ENCODE measurements at places on chromosomes 5 and 9.

GRCh38 chr5:150305557-150305956, 2.9 kb upstream of the ARSI start:
- ATAC-seq = no peak

DNA sequence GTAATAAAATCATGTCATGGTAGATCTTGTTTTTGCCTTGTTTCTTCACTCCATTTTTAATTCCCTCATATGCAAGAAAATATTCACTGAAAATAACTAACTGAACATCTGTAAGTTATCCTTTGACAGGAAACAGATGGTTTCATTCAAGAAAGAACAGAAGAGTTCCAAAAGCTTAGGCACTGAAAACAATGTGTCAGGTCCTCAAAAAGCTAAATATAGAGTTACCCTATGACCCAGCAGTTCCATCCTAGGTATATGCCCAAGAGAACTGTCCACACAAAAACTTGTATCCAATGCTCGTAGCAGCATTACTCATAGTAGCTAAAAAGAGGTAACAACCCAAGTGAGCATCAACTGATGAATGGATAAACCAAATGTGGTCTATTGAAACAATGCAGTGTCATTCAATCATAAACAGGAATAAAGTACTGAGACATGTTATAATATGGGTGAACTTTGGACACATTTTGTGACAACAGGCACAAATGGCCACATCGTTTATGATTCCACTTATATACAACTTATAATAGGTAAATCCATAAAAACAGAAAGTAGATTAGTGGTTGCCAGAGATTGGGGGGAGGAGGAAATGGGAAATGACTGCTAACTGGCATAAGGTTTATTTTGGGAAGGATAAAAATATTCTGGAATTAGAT, 231.0 kb downstream of the FRMD3 start:
- no peak for ATAC-seq

- no peak for ATAC-seq
Observed at GRCh38 chr5:150836064-150836463, 10.3 kb upstream of the IRGM start.

DNA sequence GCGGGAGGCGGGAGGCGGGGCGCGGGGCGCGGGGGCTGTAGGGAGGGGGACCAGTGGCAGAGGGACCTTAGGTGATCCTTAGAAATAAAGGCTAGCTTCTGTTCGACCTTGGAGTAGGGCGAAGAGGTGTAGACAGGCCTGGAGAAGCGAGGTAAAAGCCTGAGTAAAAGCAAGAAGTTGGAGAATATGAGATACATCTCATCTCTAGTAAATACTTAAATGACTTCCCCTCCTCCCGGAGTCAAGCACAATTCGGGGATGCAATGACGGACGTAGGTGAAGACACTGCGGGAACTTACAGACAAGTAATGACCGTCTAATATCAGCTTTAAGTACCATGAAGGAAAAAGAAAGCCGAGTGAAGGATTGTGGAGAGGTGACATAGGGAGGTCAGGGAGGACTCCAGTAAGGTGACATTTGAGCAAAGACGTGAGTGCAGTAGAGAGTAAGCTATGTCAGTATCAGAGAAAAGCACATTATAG, 466 bp downstream of the SMC2 start:
- ATAC-seq = no peak

- no peak for ATAC-seq
Observed at GRCh38 chr5:149277801-149278200, 6.1 kb downstream of the AFAP1L1 start.

GRCh38 chr5:148993283-148993936, 69.5 kb downstream of the SH3TC2 start:
- no peak for ATAC-seq

DNA sequence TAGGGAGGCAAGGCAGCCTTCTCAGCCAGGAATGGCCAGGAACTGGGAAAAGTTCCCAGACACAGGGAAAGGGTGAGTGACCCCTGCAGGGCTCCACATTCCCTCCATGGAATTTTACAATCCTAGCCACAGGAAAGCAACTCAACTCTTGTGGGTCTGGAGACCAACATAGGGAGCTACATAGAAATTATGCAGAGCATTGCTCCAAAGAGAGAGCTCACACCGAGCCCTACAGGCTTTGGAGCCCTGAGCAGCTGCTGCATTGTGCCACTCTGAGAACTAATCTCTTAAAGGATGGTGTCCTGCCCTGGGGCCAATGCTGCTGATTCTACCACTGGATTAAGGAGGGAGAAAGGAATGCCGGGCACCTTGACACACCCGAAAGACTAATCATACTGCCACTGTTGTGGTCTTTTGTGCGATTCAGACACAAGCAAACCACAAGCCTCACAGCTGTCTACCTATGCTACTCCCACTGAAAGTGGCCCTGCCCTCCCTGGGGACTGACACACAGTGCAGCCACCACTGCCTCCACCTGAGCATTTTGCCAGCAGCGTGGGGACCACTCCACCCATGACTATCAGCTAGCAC, 1089.8 kb upstream of the NUDT12 start:
- ATAC-seq = peak; percentile 33

- ATAC-seq = peak; percentile 4
Observed at GRCh38 chr5:150630461-150631325, 9.8 kb upstream of the SYNPO start.

DNA sequence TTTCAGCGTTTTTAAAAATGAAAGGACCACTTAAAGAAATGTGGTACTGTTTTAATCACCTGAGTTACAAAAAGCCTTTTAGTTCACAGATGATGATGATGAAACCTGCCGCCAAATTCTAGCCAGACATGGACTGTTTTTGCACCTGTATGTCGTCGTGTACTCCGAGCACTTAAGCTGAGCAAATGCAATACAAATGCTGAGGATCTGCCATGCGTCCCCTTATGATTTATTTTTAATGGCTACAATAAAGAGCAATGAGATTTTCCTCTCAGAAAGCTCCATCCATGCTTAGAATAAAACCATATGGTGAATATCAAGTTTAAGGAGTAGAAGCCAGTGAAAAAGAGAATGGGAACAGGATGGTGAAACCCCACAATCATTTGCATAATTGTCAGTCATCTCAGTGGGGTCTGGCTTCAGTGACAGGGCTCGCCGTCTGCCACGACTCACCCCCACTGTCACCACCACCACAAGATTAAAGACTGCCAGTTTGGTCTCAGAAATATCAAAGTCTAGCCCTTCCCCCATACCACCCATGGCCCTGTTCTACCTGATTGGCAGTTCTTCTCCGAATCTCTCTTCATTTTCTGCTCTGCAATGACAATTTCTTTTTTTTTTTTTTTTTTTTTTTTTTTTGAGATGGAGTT, 159.9 kb downstream of the GOLPH3 start:
- no peak for ATAC-seq

- peak; percentile 24 for ATAC-seq
Observed at GRCh38 chr5:165258197-165258771, 1752.9 kb downstream of the MAT2B start.

- ATAC-seq = no peak
Observed at GRCh38 chr9:94627287-94627686, 12.0 kb downstream of the FBP1 start.

- no peak for ATAC-seq
Observed at GRCh38 chr5:117455236-117456233, 880.9 kb upstream of the SEMA6A start.

- no peak for ATAC-seq
Observed at GRCh38 chr9:89498852-89499480, 1.1 kb upstream of the SEMA4D start.

DNA sequence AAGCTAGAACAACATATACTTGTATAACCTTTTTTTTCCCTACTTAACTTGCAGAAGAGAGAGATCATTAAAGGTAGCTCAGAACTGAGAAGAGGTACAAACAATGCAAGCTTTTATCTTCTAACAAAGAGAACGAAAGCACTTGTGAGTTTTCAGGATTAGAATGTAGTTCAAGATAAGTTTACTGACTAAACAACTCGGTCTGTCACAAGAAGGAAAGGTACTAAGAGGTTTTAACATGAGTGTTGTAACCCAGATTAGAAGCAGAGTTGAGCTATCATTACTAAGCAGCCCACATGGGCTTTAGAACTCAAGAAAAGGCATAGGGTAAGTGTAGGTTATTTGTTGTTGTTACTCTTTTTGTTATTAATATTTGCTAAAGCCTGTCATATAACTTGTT, 25.2 kb downstream of the GIN1 start:
- no peak for ATAC-seq

DNA sequence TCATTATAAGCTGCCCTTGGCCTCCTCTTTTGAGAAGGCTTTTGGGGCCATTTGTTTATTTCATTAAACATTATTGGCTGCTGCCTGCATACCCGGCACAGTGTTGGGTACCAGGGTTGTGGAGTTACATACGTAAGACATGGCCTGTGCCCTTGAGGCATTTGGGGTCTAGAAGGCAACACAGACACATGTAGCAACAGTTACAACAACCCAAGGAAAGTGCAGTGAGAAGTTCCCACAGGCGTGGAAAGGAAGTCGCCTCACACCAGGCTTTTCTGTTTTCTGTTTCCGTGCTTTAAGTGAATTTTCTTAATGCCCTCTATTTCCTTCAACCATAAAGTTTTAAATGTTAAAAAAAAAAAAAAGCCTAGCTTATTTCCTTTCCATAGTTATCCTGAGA, 47.4 kb downstream of the GALNT10 start:
- ATAC-seq = no peak

GRCh38 chr5:24161559-24161958, 483.2 kb downstream of the CDH10 start:
- ATAC-seq = no peak

DNA sequence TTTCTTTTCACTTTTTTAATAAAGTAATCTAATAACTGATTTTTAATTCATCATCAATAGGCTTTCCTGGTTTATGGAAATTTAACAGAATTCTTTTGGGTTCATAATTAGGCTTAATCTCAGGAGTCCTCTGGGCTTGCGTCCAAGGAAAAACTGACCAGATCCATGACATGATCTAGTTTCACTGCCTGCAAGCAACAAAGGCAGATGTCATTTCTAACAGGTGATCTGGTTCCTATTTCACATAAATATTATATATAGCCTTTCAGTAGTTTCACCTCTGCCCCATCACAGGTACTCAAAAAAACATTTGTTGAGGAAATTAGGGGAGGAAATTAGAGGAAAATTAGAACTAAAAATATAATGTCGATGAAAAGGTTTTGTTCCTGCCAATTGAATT, 126.4 kb downstream of the FBXL17 start:
- ATAC-seq = no peak

GRCh38 chr9:6922124-6922676, 164.4 kb downstream of the KDM4C start:
- no peak for ATAC-seq

DNA sequence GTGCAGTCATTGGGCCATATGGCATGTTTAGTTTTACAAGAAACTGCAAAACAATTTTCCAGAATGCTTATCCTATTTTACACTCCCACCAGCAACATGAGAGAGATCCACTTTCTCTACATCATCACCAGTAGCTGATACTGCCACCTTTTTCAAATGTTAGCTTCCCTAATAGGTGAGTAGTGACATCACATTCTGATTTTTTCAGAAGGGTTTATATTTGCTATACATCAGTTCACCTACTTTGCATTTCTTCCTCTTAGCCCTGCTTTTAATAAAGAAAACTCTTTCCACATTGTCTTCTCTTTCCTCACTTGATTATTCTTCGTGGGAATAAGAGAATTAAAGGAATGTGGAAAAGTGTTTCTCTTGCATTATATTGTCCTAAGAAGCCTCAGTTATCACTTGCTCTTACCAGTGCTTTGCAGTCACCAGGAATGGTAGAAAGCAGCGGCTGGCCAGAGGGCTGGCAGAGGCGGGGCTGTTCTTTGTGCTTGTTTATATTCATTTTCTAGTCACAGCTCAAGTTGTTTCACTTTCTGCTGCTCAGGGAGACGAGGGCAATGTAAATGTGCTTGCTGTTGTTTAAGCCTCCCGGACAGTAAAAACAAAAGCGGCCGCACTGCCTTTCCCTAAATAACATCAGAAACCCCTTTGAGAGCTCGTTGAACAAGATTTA, 164.8 kb downstream of the HSD17B3 start:
- ATAC-seq = peak; percentile 68

DNA sequence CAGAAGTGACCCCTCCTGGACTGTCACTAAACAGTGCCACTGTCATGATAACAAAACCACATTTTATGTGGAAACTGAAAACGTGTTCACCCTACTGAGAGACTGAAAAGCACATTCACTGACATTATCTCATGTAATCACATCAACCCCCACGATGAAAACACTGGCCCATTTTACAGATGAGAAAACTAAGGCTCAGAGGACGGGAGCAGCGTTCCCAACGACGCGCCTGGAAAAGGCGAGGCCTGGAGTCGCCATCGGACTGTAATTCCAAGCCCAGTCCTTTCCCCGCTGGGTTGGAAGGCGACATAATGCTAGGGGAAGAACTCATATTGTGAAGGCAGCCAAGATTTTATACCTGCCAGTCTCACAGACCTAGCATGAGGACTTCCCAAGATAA, 140.0 kb downstream of the ADAMTS2 start:
- no peak for ATAC-seq

DNA sequence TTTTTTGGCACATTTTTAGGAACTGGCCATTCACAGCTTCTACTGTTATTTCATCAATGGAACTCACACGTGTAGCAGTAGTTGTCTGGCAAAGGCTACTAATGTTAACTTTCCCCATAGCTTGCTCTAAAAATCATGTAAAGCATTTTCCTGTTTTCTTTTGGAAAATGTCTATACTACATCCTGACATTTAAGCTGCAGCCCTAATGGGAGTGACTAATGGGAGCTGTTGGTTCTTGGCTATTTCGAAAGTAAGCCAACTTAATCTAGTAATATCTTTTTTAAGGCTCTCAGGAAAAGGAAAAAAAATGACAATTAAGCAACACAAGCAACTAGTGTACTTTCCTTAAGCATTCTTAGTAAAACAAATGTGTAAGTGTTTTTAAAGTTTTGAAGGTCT, 169.2 kb downstream of the SLC12A2 start:
- ATAC-seq = no peak

DNA sequence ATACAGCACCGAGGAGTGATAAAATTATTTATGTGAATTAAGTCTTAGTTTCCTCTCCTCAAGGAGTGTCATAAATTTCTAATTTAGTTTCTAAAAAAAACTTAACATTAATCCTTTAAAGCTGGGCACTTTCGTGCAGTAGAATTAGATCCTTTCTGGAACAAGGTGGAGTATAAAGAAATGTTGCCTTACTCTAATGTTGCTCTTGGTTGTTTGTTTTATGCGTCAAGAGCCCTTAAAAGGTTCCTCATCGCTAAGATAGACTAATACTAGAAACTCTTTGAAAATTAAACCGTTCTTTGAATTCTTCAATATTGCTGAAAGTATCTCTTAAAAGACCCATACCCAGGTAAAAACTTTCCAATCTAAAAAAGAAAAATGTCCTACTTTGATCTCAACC, 83.6 kb upstream of the PLPP1 start:
- ATAC-seq = no peak

- ATAC-seq = no peak
Observed at GRCh38 chr9:89602978-89603766, 1.6 kb upstream of the GADD45G start.

DNA sequence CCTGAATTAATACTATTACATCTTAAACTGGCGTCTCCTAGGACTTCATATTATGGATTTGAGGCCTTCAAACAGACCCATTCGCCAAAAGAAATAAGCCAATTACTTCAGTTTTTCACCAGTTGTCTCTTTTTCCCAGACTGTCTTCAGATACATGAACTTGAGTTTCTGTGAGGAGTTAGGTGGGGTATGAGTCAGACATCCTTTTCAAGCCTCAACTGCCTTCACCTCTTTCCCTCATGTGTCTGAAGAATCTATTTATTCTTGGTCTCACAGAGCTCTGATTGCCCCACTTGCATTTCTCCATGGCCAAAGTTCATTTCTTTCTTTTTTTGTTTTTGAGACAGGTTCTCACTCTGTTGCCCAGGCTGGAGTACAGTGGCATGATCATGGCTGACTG, 12.5 kb downstream of the WNT8A start:
- ATAC-seq = no peak

All from motor neuron (in vitro differentiated cells).